ENCODE measurements at places on chromosomes 5 and 9.

GRCh38 chr5:124883681-124884080, 137.2 kb upstream of the ZNF608 start:
- no peak for DNase-seq

DNA sequence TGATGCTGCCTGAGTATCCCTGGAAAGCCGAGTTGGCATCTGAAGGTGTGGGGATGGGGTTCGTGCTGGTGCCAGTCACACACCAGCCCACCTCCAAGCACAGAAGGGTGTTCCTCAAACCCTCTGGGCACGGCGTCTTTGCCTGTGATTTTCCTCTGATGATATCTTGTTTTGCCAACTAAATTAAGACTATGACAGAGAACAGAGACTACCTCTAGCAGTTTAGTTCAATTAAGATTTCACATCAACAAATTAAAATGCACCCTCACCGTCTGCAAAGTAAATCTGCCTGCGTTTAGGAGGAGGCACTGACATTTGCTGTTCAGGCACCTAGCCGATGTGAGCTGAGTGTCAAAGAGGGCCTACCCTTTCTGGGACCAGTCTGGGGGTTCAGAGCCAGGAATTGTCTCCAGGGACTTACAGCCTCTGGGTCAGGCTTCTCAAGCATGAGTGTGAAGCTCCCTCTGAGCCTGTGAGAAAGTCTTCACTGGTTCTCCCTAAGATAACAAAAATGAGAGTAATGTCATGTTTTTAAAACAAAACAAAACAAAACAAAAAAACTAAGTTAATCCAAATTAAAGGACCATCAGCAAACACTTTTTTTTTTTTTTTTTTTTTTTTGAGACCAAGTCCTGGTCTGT, 55.4 kb upstream of the CTNNA1 start:
- no peak for DNase-seq

GRCh38 chr9:105984714-105985113, 290.4 kb downstream of the TMEM38B start:
- no peak for DNase-seq

GRCh38 chr5:164504141-164504772, 998.8 kb downstream of the MAT2B start:
- DNase-seq = no peak

GRCh38 chr5:98637116-98637515, 136.3 kb upstream of the RGMB start:
- DNase-seq = no peak

Measured in stimulated activated CD4-positive, alpha-beta T cell treated with anti-CD3 and anti-CD28 coated beads, Interleukin-12 subunit alpha, Interleukin-12 subunit beta, amount 100 ng/mL, for 24 hours (primary cell).